Bronchus fibroblast of lung (primary cell): ENCODE measurements at places on chromosomes 12 and 14. TPM values are rescaled to one million over a fixed set of nuclear protein-coding genes. Genes with fewer than 3 reads are reported as not detected.

Gene TMEM132C
- total RNA-seq = not detected in 2 replicates

Gene MYO1H
- not detected in 2 replicates for total RNA-seq

Gene PRORP
- total RNA-seq = 29.7 and 29.8 TPM in 2 replicates

Gene OAS2
- not detected in 2 replicates for total RNA-seq

Gene TMEM132D
- not detected in 2 replicates for total RNA-seq
